ENCODE measurements at places on chromosomes 6 and 20.
A peak's percentile ranks its signal among the peaks of the same experiment; 100 is the strongest.

DNA sequence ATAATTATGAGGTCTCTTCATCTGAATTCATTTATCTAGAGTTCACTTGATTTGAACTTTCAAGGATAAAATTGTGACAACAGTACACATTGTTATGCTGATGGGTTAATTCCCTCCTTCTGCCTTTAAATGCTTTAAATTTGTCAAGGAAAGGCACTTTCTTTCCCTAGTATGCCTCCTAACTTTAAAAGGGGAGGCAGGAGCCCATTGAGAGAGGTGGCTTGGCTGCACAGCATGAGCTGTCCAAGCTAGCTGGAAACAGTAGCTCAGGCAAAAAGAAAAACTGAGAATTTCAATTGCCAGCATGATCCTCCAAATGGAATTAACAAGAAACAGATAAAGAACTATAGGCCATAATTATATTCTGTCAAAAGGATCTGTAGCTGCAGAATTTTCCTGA, 243.3 kb upstream of the GRIK2 start:
- no peak for DNase-seq

GRCh38 chr20:37821696-37822095, 81.2 kb upstream of the VSTM2L start:
- DNase-seq, result no peak

DNA sequence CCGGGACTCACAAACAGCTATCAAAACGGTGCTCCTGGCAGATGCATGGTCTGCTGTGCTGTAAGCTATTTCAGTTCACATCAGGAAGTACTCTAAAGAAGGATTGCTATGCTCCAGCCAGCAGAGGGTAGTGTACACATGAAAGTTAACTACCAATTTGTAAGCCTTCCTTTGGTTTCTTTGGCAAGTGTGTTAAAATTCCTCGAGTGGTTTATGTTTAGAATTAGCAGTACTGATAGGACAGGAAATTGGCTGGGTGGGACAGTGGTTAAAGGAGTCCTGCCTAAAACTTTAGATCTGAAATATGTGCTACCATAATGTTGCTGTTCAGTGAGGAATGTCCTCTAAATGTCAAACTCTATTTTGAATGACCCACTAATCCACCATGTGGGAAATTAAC, 47.4 kb downstream of the TRMT11 start:
- no peak for DNase-seq

GRCh38 chr20:58614366-58614765, 36.7 kb upstream of the STX16 start:
- peak; percentile 39 for DNase-seq

DNA sequence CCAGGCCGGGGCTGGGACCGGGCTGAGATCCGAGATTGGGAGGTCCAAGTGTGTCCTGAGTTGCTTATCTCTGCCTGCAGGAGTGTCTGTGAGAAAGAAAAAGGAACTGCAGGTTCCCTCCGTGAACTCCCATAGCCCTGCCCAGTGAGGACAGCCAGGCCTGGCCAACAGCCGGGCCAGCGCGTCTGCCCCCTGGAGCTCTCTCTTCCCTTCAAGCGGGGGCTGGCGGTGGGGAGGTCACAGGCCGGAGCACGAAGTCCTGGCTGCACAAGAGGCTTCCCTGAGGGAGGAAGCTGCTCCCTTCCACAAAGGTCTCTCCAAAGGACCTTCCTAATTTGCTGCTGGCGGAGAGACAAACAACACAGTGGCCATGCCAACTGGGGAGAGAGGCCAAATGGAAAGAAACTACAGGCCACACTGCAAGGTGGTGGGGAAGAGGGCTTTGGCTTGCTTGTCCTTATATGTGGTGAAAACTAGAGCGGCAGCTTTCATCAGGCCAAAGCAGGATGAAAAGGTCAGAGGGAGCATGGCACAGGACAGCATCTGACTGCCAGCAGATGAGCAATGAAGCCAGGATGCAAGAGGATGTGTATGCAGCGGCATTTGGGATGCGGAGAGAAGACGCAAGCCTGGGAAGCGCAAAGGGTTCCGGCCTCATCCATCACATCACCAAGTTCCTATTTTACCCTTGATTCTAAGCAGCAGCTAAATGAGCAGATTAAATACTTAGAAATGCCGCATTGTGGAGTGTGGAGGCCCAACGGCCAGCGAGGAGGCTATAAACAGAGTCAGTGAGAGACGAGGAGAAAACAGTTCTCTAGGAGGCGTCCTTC, 260.0 kb downstream of the ERMARD start:
- peak; percentile 84 for DNase-seq

DNA sequence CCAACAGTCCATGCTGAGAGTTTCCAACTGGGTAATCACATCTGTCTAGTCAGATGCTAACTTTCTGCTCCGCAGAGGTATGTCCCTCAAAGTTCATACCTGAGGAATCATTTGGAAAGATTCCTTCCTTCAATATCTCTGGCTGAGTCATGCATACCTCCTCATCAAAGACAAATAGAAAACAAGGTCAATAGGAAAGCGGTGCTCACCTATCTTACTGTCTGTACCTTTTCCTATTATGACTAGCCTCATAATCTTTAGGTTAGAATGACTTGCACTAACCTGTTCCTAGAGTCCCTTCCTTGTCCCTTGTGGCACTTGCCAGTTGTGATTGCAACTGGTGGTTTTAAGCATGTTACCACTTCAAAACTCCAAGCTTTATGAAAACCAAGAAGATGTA, 78.2 kb upstream of the PTPRK start:
- no peak for DNase-seq

- no peak for DNase-seq
Measured at GRCh38 chr20:10508468-10509251, 73.6 kb downstream of the SLX4IP start.

- no peak for DNase-seq
Measured at GRCh38 chr6:37696841-37697662, 631 bp downstream of the MDGA1 start.

GRCh38 chr6:25404693-25405169, 125.6 kb downstream of the CARMIL1 start:
- DNase-seq, result no peak

DNA sequence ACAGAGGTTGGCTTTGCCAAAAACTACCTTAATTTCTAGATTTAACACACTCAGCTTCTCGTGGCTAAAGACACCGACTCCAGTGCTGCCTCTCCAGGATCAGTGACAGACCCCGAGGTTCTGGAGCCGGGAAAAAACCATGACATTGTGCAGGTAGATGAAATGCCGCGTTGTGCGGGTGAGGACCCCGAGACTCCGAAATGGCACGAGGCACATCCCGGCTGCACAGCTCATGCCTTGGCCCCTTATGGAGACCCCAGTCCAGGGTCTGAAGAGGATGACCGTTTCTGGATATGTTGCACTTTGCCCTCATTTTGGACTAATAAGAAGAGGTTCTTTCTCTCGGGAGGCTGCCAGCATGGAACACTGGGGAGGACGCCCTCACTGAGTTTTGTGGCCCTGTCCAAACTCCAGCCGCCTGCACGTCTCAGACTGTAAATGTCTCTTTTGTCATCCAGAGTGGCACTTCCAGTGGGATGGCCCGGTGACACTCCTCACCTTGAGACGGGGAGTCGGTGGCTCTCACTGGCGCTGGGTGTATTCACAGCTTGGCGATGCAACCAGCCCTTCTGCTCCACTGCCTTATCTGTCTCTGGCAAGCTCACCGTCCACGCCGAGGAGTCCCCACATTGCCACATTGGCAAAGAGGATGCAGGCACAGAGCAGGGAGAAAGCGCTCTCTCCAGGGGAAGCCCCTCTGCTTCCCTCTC, 245.2 kb downstream of the SMOC2 start:
- DNase-seq, result no peak

DNA sequence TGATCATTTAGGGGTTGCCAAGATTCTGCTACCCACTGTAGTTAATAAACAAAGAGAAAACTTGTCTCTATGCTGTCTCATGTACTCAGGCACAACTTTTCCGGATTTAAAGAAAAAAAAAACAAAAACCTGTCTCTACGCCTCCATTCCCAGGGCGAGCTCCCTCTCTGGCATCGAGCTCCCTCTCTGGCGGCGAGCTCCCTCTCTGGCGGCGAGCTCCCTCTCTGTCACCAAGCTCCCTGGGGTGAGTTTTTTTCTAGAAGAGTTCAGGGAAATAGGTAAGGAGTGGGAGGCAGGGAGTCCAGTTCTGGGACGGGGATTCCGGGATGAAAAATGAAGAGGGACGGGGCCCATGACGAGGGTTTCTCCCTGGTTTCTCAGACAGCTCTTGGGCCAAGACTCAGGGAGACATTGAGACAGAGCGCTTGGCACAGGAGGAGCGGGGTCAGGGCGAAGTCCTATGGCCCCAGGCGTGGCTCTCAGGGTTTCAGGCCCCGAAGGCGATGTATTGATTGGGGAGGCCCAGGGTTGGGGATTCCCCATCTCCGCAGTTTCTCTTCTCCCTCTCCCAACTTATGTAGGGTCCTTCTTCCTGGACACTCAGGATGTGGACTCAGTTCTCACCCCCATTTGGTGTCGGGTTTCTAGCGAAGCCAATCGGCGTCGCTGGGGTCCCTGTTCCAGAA, 16.5 kb upstream of the HLA-A start:
- DNase-seq, result no peak

DNA sequence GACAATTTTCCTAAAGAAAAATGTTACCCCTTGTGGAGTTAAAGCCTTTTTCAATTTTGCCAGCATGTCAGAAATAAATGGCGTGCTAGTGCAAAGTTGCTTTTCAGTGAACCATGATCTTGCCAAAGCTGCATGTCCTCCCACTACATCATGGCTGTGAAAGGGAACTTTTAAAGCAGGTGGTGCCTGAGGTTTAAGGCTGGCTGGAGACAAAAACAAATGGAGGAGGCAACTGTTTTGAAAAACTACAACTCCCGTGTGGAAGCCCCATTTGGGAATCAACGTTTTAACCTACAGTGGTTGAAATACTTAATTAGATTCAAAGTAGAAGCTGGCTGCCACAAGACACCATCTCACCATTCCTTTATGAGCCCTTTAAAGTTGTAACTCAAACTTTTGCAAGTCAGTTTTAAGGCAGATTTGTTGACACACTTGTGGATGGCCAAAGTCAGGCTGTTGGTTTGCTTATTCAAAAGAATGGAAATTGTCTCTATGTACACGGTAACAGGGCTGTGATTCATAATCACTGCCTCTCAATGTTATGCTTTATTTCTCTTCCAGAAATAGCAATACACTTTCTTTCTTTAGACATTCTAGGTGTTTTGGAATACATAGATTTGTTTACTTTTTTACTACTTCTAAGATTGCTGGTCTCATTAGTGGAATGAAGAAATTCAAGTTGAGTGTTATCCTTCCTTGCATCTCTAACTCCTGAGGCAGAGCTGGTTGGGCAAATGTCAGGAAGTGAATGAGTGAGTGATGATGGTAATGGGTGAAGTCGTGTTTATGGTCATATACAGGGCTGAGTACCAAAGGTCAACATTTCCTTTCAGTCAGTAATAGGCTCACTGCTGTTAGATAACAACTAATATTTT, 196.4 kb upstream of the GMDS start:
- no peak for DNase-seq

GRCh38 chr20:38222231-38222922, 38.2 kb downstream of the KIAA1755 start:
- no peak for DNase-seq

- no peak for DNase-seq
Measured at GRCh38 chr6:100775667-100776066, 105.5 kb downstream of the ASCC3 start.

GRCh38 chr20:62025394-62025793, 40.3 kb downstream of the TAF4 start:
- DNase-seq, result no peak

DNA sequence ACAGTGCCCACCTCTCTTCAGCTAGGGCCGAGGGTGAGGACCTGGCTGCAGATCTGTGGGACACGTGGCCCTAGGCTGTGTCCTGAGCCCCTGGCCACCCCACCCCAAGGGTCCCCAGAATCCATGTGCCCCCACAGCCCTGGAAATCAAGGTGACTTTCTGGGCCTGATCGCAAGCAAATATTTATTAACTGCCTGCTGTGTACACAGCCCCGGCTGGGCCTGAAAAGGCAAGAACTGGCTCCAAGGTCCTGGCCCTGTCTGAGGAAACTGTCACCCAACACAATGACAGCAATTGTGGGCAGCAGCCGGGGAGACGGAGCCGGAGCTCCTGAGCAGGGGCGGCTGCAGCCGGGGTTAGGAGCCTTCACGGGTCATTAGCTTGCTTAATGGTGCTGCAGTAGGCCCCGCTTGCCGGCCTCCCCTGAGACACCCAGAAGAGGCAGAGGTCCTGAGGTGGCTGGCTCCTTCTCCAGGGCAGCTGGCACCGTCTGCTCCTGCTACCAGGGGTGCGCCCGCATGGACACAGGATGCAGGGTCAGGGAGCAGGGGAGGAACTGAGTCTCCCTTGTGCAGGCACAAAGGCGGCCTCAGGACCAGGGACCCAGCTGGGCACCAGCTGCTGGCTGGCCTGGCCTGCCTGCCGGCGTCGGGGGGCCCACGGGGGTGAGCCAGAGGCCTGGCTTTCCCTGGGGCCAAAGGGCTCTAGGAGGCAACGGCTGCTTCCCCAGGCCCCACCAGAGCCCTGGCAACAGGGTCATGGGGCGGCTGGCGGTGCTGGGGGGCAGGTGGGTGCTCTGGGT, 24.1 kb downstream of the NPEPL1 start:
- no peak for DNase-seq

- DNase-seq, result no peak
Measured at GRCh38 chr6:21199262-21199661, 394.3 kb upstream of the SOX4 start.

GRCh38 chr6:101001607-101002006, 120.5 kb upstream of the ASCC3 start:
- no peak for DNase-seq

- no peak for DNase-seq
Measured at GRCh38 chr6:28488916-28489365, 26.7 kb downstream of the GPX6 start.

- no peak for DNase-seq
Measured at GRCh38 chr6:69005199-69005598, 370.1 kb downstream of the ADGRB3 start.

DNA sequence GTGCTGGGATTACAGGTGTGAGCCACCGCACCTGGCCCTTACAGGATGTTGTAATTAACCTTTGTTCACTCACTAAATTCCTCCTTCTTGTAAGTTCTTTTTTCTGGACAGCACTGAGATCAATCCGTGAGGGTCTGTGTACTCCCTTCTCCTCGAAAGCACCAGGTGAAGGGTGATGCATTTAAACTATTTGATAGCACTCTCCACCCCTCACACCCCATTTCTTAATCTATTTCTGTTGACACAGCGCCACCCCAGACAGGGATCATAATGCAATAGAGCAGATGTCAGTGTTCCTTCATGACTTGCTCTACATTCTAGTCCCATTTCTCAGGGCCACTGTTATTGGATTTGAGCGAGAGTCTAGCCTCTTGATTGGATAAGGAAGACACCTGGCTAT, 46.3 kb downstream of the PPP1R14C start:
- no peak for DNase-seq
